ENCODE measurements at places on chromosomes 12 and 14. TPM values are rescaled to one million over a fixed set of nuclear protein-coding genes. Genes with fewer than 3 reads are reported as not detected.

GRCh38 chr12:38638401-38638800, 267.0 kb downstream of the CPNE8 start:
- no peak for DNase-seq
- H3K27me3 ChIP-seq = no peaks in the 10 kb centered on the region
- no peaks in the 10 kb centered on the region for H3K4me1 ChIP-seq

The EEA1 gene
- 22.2 TPM for total RNA-seq

- no peaks in the 10 kb centered on the region for H3K36me3 ChIP-seq
- no peaks in the 10 kb centered on the region for H3K4me1 ChIP-seq
- no peak overlapping the region for H3K4me3 ChIP-seq
Observed at GRCh38 chr12:31599053-31599452, 8.1 kb upstream of the DENND5B start.

The BEST3 gene
- total RNA-seq = not detected

DNA sequence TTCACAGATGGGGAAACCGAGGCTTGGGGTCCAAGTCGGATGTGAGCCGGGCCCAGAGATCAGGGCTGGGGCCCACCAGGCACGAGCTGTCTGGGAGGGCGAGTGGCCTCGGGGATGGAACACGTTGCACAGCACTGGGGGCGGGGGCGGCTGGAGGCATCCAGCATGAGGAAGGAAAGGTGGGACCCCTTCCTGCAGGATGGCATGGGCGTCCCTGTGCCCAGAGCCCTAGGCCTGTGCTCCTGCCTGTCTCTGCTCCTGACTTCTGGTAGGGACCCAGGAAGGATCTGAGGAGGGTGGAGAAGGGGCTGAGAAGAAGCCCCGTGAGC, 183.4 kb downstream of the KIF26A start:
- no peaks in the 10 kb centered on the region for H3K36me3 ChIP-seq
- no peak overlapping the region for H3K4me3 ChIP-seq
- no peaks in the 10 kb centered on the region for H3K4me1 ChIP-seq
- H3K27me3 ChIP-seq = no peaks in the 10 kb centered on the region
- H3K27ac ChIP-seq = no peak overlapping the region

DNA sequence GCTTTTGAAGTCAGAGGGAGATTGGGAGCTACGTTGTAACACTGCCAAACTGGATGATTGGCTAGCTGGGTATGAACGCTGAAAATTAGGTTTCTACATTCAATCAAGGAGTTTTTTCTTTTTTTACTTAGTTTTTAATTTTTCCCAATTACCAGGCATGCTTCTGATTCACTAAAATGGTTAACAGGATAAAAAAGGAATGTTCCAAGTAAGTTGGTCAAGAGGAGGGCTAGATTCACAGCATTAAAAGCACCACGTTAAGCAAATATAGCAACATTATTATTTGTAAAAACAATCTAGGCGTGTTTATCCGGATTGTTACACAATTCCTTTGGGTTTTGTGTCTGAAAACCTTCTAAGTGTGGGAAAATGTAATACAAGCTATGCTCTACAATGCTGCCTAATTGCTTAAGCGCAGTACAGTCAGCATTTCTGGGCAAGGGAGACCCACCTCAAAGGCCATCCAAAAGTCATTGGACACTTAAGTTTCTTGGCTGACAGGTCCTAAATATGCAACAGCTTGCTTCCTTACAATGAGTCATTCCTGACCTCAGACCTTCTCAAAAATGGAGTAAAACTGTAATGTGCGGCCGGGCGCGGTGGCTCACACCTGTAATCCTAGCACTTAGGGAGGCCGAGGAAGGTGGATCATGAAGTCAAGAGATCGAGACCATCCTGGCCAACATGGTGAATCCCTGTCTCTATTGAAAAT, 1.2 kb downstream of the RPLP0 start:
- H3K4me3 ChIP-seq = peak overlapping the region; percentile 99
- H3K27ac ChIP-seq = peak overlapping the region; percentile 97

GRCh38 chr14:82879949-82880535, 1346.4 kb upstream of the SEL1L start:
- no peaks in the 10 kb centered on the region for H3K4me1 ChIP-seq
- H3K36me3 ChIP-seq = no peaks in the 10 kb centered on the region
- no peak overlapping the region for H3K4me3 ChIP-seq
- no peak for DNase-seq

The LMO3 gene
- not detected for total RNA-seq

GRCh38 chr14:52044791-52045522, 23.9 kb downstream of the NID2 start:
- peaks cover 4% of the 10 kb centered on the region for H3K27me3 ChIP-seq
- H3K27ac ChIP-seq = no peak overlapping the region
- DNase-seq = no peak
- H3K36me3 ChIP-seq = no peaks in the 10 kb centered on the region

DNA sequence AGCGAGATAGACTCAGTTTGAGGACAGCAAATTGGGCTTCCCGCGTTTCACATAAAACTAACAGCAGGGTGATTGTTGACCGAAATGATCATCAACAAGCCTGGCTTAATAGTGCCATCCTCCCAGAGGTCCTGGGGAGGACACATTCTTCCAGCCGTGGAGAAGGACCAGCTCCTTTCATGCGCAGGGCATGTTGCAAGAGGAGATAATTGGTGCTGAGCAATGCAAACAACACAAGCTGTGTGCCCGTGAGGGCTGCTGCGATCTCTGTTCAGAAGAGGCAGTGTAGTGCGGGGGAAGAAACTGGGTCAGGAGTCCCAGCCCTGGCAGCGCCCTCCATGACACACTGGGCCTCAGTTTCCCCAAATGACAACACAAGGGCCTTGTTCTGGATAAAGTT, 54.3 kb downstream of the CCDC85C start:
- H3K27ac ChIP-seq = no peak overlapping the region
- no peaks in the 10 kb centered on the region for H3K27me3 ChIP-seq
- no peak for DNase-seq
- H3K4me1 ChIP-seq = no peaks in the 10 kb centered on the region

The OR10G2 gene
- total RNA-seq = not detected

- H3K27me3 ChIP-seq = no peaks in the 10 kb centered on the region
- H3K36me3 ChIP-seq = no peaks in the 10 kb centered on the region
- no peak overlapping the region for H3K4me3 ChIP-seq
- H3K27ac ChIP-seq = no peak overlapping the region
- H3K4me1 ChIP-seq = peaks cover 6% of the 10 kb centered on the region
- no peak for DNase-seq
Observed at GRCh38 chr12:75196865-75197264, 12.8 kb downstream of the KCNC2 start.

DNA sequence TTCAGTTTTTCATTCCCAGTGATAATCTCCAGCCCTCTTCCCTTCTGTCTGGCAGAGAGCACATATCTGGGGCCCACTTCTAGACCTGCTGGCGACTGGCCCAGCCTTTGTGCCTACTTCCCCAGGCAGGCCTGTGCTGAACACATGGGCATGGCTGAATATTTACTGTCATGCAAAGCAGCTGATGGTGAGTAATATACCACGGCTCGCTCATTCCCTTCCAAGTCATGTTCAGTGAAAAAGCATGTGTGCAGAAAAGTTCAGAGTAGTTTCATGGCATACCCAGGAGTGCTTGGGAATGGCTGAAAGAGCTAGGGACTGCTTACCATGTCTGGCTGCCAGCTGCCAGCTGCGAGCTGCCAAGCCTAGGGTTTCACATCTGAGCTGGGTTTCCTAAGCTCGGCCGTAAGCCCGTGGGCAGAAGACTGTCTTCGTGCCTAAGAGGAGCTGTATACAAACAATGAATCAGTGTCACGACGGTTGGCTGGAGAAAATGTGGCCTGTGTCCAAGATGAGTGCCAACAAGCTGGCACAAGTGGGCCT, 179.9 kb upstream of the PELI2 start:
- no peaks in the 10 kb centered on the region for H3K36me3 ChIP-seq
- H3K4me1 ChIP-seq = no peaks in the 10 kb centered on the region
- DNase-seq = no peak
- no peak overlapping the region for H3K27ac ChIP-seq
- H3K4me3 ChIP-seq = no peak overlapping the region
- H3K27me3 ChIP-seq = no peaks in the 10 kb centered on the region

The INHBC gene
- not detected for total RNA-seq

The RASSF8 gene
- 0.37 TPM for total RNA-seq

GRCh38 chr14:105088812-105089745, 23.8 kb upstream of the GPR132 start:
- DNase-seq = peak; percentile 64
- H3K4me1 ChIP-seq = peaks cover 16% of the 10 kb centered on the region
- no peaks in the 10 kb centered on the region for H3K36me3 ChIP-seq
- H3K27me3 ChIP-seq = peaks cover 9% of the 10 kb centered on the region
- H3K4me3 ChIP-seq = peak overlapping the region; percentile 62
- H3K27ac ChIP-seq = peak overlapping the region; percentile 24

DNA sequence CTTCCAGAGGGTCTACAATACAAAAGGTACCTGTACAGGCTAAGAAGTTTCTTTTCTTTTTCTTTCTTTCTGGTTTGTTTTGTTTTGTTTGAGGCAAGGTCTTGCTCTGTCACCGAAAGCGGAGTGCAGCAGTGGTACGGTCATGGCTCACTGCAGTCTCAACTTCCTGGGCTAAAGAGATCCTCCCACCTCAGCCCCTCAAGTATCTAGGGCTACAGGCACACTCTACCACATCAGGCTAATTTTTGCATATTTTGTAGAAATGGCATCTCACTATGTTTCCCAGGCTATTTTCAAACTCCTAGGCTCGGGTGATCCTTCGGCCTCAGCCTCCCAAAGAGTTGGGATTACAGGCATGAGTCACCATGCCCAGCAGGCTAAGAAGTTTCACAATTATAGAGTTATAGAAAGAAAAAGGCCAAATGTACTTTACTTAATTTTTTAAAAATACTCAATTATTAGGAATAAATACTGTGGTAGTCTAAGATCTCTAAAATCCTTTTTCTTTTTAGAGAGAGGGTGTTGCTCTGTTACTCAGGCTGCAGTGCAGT, 3.0 kb upstream of the PIGH start:
- peaks cover 20% of the 10 kb centered on the region for H3K4me1 ChIP-seq
- no peak for DNase-seq
- H3K27me3 ChIP-seq = peaks cover 18% of the 10 kb centered on the region
- H3K27ac ChIP-seq = no peak overlapping the region
- H3K4me3 ChIP-seq = no peak overlapping the region

DNA sequence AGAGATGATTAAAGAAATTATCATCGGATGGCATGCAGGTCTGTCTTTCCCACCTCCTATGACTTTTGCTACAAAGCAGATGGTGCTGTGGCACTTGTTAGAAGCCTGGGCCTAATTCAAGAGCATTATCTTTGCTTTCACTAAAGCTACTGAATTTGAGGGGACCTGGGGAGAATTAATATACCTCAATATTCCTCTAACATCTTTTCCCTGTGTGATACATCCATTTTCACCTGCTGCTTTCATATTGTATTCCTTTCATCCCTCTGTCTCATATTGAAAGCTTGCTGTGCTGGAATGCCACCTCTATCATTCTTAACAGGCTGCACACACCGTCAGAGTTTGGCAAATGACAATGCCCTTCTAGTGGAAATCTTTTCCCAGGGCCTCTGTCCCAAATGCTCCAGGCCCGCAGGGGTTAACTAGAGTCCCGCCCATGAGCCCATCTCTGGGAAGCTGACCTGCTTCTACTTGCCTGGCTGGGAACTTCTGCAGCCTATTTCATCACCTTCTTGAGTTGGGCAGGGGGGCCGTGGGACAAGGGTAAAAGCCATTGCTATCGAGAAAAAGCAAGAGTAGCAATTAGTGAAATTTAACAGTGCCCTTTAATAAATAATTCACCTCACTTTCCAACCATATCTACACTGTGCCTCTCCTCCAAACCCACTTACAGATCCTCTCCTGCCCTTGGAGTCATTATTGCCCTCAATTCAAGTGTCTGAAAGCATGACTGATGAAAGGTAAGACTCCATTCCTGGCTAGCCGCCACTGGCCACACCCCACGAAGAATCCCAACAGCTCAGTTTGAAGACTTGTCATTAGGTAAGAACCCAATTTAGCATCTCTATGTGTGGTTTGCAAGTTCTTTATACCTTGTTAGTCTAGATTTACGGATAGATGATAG, 126.7 kb upstream of the BTG1 start:
- no peaks in the 10 kb centered on the region for H3K27me3 ChIP-seq
- no peaks in the 10 kb centered on the region for H3K36me3 ChIP-seq
- H3K4me1 ChIP-seq = peaks cover 4% of the 10 kb centered on the region
- no peak overlapping the region for H3K4me3 ChIP-seq
- H3K27ac ChIP-seq = no peak overlapping the region

DNA sequence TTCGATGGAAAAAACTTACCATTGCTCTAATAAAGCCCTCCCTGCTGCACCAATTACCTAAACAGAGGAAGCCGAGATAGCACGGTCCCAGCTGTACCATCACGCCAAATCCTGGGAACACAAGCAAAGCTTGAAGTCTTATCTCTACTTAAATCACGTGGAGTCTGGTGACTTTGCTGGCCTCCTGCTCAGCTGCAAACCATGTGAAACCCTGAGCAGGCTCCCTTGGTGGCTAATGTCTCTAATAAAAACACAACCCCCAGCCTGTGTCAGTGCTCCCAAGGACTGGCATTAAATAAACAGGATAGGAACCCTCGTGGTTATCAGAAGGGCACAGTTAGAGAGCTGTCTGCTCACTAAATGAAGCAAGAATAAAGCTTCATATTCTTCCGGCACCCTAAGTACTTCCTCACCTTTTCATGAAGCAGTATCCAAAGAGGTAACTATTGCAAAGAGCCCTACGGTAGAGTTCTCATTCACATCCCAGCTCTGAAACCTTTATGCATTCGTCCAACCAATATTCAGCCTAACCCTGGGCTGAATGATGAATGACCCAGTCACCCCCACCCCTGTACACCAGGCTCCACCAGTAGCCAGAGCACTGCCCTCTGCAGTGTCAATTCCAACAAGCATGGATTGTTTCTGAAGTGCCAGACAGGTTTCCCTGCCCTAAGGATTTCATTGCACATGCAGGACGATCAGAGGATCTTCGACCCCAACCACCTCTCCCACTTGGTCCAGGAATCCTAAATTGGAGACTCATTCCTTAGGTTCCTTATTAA, 452.7 kb upstream of the TMPO start:
- H3K4me1 ChIP-seq = no peaks in the 10 kb centered on the region
- no peak for DNase-seq
- H3K4me3 ChIP-seq = no peak overlapping the region

The GPN3 gene
- 60.0 TPM for total RNA-seq

GRCh38 chr12:24378548-24379407, 429.3 kb upstream of the SOX5 start:
- no peaks in the 10 kb centered on the region for H3K27me3 ChIP-seq
- no peaks in the 10 kb centered on the region for H3K36me3 ChIP-seq
- H3K27ac ChIP-seq = no peak overlapping the region
- no peak overlapping the region for H3K4me3 ChIP-seq
- no peak for DNase-seq

All from activated CD4-positive, alpha-beta T cell treated with anti-CD3 and anti-CD28 coated beads, Interleukin-2, amount 10 ng/mL, durations not matched to agents 24 days and 14 days (primary cell).